Liver (tissue), 10 donors: ENCODE measurements at places on chromosomes 6 and 20. TPM values are rescaled to one million over a fixed set of nuclear protein-coding genes. Genes with fewer than 3 reads are reported as not detected.

GRCh38 chr6:149899486-149899885 lies 1.6 kb upstream of the RAET1E start:
- DNase-seq, result no peak

GRCh38 chr6:4358414-4359107 lies 223.2 kb upstream of the ECI2 start:
- no peak for DNase-seq

GRCh38 chr6:164252948-164253347 lies 838.4 kb downstream of the QKI start:
- no peak for DNase-seq

Gene CCDC170
- 0.38 TPM for polyA plus RNA-seq

- no peak for DNase-seq
These were observed 636.1 kb downstream of the KIF16B start for GRCh38 chr20:15937179-15937578.

Gene E2F1
- 0.10 TPM for polyA plus RNA-seq
